Hair follicular keratinocyte (primary cell): ENCODE measurements at places on chromosomes 3 and 15. TPM values are rescaled to one million over a fixed set of nuclear protein-coding genes. Genes with fewer than 3 reads are reported as not detected.

The P2RY1 gene
- 1.5 and 2.0 TPM in 2 replicates for total RNA-seq

The PTX3 gene
- total RNA-seq = 0.23 and 2.7 TPM in 2 replicates

The LMAN1L gene
- total RNA-seq = not detected in 2 replicates

The ITPKA gene
- total RNA-seq = 0.62 and 1.8 TPM in 2 replicates

The SOX2 gene
- not detected in 2 replicates for total RNA-seq

The AHSG gene
- total RNA-seq = 0.47 TPM in 1 of 2 replicates, not detected in the other

The MRPL47 gene
- 37.1 and 46.6 TPM in 2 replicates for total RNA-seq

The RAD51 gene
- 4.2 and 15.0 TPM in 2 replicates for total RNA-seq

The CHRNA5 gene
- 1.4 and 3.8 TPM in 2 replicates for total RNA-seq

The EPHA6 gene
- total RNA-seq = not detected in 2 replicates

The SQOR gene
- total RNA-seq = 159 and 198 TPM in 2 replicates

The PLSCR1 gene
- total RNA-seq = 37.8 and 88.0 TPM in 2 replicates

The CYP1A2 gene
- not detected in 2 replicates for total RNA-seq

The DUOX1 gene
- total RNA-seq = 14.2 and 22.7 TPM in 2 replicates

The ZPLD1 gene
- 0.72 and 4.1 TPM in 2 replicates for total RNA-seq
